ENCODE measurements at places on chromosomes 1 and 21. TPM values are rescaled to one million over a fixed set of nuclear protein-coding genes. Genes with fewer than 3 reads are reported as not detected.

GRCh38 chr1:52477876-52478275 lies 73.5 kb downstream of the PRPF38A start:
- DNase-seq: no peak

DNA sequence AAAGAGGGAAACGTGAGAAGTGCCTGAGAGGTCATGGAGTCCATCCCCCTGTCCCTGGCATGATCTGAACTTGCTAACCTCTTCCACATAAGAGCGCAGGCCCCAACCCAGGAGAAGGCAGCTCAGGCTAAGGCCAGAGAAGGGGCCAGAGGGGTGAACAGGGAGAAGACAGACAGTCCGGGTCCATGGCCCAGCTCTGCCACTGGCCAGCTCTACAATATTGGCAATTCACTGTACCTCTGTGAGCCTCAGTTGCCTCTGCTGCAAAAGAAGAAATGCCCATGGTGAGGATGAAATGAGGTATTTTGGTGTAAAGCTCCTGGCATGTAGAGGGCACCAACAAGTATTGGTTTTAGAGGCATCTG lies 72.3 kb downstream of the CAMK2N1 start:
- DNase-seq: no peak

DNA sequence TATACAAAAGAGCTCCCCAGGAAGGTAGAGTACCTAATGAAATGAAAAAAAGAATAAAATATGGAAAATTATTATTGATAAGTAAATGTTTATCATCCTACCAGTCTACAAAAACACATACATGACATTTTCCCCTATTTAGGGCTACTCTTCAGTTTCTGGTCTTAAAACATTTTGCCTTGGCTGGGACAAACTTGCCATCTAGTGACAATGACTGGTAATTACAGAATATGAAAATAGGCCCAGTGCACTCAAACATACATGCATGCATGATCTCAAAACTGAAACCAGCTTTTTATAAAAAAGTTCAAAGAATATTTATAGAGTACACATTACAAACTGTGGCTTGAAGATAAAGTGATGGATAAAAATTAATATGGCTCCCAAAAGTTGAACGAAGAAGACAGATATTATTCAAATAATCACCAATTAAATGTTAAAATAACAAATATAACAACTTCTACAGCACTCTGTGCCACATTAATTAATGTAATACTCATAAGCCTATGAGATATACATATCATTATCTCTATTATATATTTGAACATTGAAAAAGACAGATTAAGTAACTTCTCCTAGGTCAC lies 10.5 kb upstream of the RNPC3 start:
- DNase-seq: no peak

GRCh38 chr21:42039911-42040351 lies 29.8 kb upstream of the ZBTB21 start:
- no peak for DNase-seq

DNA sequence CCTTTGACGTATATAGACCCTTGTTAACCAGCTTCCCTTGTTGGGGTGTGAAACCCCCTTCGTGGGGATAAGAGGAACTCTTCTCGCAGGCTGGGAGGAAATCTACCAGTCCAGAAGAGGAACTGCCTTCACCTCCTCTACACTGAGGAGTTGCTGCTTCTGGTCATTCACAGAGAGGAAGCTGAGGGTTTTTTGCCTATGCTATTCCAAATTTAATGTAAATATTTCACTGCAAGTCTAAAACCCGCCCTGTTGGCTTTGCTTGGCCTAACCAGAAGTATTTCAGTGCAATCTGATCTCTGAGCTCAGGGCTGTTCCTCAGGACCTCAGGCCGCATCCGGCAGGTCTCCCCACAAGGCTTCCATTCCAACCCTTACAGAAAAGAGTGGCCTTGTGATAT lies 150.1 kb downstream of the HIVEP3 start:
- no peak for DNase-seq

GRCh38 chr1:103265551-103265950 lies 157.2 kb upstream of the COL11A1 start:
- no peak for DNase-seq

DNA sequence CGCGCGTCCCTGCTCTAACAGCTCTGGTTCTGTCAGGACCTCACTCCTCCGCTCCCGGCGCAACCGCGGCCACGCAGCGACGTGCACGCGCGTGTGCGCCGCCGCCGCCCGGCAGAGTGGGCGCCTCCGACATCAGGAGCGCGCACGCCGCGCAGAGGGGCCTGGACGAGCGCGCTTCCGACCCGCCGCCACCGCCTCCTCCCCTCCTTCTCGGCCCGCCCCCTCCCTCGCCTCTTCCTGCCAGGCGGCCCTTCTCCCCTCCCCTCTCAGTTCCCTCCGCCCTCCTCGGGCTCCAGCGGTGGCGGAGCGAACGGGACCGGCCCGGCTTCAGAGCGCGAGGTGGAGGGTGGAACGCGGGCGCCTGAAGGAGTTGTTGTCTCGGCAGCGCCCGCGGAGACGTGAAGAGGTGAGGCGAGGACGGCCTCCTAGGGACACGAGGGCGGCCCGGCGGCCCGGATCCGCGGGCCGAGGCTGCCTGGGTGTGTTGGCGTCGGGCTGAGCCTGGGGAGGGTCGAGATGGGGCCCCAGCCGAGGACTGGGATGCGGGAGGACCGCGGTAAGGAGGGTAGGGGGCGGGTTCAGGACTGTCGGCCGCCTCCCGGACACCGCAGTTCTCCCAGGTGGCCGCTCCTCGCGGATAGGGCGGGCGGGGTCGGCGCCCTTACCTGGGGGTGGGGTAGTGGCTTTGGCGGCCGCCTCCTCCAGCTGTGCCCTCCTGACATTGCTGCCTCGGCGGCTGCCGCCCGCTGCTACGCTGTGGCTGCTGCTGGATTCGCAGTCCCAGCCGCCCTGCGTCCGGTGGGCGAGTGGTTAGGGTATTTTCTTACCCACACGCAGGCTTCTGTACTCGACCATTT lies at the start of gene RABGAP1L:
Gene RABGAP1L (plus strand): TSS at position 269 of the 857 bp plus-strand sequence.
- DNase-seq: peak; percentile 94

- DNase-seq: no peak
Measured at GRCh38 chr1:164466001-164466421, 93.0 kb upstream of the PBX1 start.

- DNase-seq: no peak
Measured at GRCh38 chr1:102002057-102002456, 5.3 kb upstream of the OLFM3 start.

DNA sequence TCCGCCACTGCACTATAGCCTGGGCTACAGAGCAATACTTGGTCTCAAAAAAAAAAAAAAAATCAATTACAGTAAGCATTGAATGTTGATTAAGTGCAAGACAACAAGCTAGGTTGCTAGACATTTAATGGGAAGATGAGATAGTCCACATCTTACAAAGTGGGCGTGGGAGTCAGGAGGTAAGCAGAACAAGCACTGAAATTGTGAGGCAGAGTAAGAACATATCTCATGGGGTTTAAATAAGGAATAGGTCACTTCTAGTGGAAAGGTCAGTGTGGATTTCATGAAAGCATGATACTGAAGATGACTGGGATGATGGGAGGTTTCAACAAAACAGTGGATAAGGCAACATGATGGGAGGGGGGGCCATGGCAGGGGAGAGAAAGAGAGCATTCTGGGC lies 1.9 kb upstream of the OLFML2B start:
- no peak for DNase-seq

- DNase-seq: no peak
Measured at GRCh38 chr1:9703681-9704080, 52.1 kb downstream of the PIK3CD start.

GRCh38 chr1:2384941-2385481 lies 6.3 kb downstream of the MORN1 start:
- no peak for DNase-seq

DNA sequence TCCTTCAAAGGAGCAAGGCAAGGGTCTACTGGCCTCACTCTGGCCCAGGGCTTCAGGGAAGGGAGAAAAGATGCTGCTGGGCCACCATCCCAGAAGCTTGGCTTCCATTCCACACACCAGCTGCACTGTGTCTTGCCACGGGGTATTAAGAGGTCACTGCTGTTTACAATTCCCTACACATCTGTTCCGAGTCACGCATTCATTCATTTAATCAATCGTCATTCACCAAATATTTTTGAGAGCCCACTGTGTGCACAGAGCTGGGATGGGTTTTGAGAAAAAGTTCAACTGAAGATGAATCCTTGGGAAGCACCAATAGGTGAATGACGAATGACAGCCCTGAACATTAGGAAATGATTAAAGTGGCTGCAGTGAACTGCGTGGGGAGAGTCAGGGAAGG lies 101.7 kb downstream of the NAV1 start:
- no peak for DNase-seq

DNA sequence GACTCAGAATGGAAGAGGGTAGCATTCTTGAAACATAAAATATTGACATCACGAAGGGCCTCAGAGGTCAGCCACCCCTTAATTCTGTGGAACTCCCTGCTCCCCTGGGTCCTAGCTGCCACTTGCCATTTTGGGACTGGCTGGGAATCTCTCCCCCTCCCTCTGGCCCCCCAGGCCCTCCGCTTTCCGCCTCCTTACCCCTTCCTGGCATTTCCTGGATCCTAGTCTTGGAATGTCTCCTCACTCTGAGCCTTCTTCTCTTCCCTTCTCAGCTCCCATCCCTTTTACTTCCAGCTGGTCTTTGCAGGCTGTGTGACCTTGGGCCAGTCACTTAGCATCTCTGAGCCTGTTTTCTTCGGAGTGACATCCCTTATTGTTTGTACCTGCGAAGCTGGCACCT lies 4.5 kb downstream of the PADI1 start:
- no peak for DNase-seq

Gene SHISAL2A
- 1.1 TPM for total RNA-seq

Gene GRIK3
- total RNA-seq: 0.55 TPM

Gene KRTAP24-1
- total RNA-seq: not detected

Gene COL16A1
- 110 TPM for total RNA-seq
